ENCODE measurements at places on chromosomes 5 and 9. TPM values are rescaled to one million over a fixed set of nuclear protein-coding genes. Genes with fewer than 3 reads are reported as not detected.

Gene EQTN
- not detected for total RNA-seq

Gene RNF183
- not detected for total RNA-seq

Gene CTXN3
- total RNA-seq, result not detected

Gene SCGB3A2
- total RNA-seq, result not detected

Gene C5orf63
- 5.4 TPM for total RNA-seq

Gene FER
- total RNA-seq, result 37.6 TPM

Gene NMUR2
- total RNA-seq, result not detected

Gene GABBR2
- not detected for total RNA-seq

Gene PRPF4
- total RNA-seq, result 18.3 TPM

Gene GPR151
- total RNA-seq, result not detected

Gene RASGEF1C
- total RNA-seq, result not detected

Gene PCDHGA4
- total RNA-seq, result 4.7 TPM

Gene LCP2
- total RNA-seq, result 52.4 TPM

Gene TLX3
- total RNA-seq, result not detected

Gene WNT8A
- not detected for total RNA-seq

Gene SLC25A2
- 0.61 TPM for total RNA-seq

Gene RORB
- 0.06 TPM for total RNA-seq

Gene FGF1
- total RNA-seq, result 9.9 TPM

Gene SLC6A7
- total RNA-seq, result not detected

Gene ALDOB
- total RNA-seq, result 4.7 TPM

Gene OGN
- 9.4 TPM for total RNA-seq

Gene ABO
- 2.3 TPM for total RNA-seq

Gene PCDHGB3
- total RNA-seq, result 2.7 TPM

Gene PCDHGB4
- total RNA-seq, result 3.2 TPM

Gene SLC6A18
- total RNA-seq, result not detected

Gene KIF4B
- total RNA-seq, result not detected

Gene FRMD3
- 11.7 TPM for total RNA-seq

Gene SCGB3A1
- 0.71 TPM for total RNA-seq

Gene C5orf46
- total RNA-seq, result not detected

Gene KCNT1
- 0.06 TPM for total RNA-seq

Gene ACSL6
- total RNA-seq, result 0.35 TPM

Gene NPR2
- 23.2 TPM for total RNA-seq

Gene NFIB
- 143 TPM for total RNA-seq

Gene CCDC180
- 2.8 TPM for total RNA-seq

Gene FYB1
- total RNA-seq, result 27.8 TPM

Gene CYLC2
- total RNA-seq, result not detected
